ENCODE measurements at places on chromosomes 16 and 17.

- no peak for DNase-seq
Observed at GRCh38 chr16:10638101-10638500, 56.6 kb downstream of the TEKT5 start.

DNA sequence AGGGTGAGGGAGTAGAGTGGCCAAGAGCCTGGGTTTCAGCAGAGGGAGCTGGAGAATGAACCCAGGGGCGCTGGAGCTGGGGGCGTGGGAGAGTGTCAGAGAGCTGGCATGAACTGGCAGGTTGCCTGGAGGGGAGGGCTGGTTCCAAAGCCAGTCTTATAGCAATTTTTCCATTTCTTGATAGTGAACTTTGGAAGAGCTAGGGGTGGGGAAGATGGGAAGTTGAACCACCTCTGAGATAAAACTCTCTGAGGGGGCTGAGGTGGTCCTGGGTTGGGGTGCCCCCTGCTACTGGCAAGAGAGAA, 36.9 kb downstream of the ADGRG5 start:
- DNase-seq = no peak

DNA sequence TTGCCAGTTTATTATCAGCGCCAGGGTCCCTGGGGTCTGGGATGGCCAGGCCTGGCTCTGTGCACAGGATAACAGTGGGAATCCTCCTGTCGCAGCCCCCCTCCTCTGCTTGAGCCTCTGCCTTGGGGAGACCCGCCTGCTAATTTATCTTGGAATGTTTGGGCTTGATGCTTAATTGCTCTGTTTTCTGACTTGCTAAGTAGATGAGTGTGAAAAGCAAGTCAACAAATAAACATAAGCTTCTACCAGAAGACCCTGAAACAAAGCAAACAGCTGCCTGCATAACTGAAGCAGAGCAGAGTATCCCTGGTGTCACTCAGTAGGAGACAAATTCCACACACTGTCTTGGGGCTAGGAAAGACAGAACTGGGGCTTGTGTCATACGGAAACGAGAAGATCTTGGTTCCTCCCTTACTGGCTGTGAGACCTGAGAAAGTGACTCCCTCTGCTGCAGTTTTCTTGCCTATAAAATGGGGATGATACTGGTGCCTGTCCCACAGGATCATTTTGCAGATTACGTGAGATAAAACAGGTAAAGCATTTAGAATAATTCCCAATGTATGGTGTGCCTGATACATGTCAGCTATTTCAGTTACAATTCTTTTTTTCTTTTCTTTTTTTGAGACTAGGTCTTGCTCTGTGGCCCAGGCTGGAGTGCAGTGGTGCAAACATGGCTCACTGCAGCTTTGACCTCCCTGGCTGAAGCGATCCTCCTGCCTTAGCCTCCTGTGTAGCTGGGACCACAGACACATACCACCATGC, 44.8 kb upstream of the IRX3 start:
- DNase-seq = no peak

GRCh38 chr16:88743693-88744576, 37.6 kb downstream of the CTU2 start:
- peak; percentile 26 for DNase-seq

DNA sequence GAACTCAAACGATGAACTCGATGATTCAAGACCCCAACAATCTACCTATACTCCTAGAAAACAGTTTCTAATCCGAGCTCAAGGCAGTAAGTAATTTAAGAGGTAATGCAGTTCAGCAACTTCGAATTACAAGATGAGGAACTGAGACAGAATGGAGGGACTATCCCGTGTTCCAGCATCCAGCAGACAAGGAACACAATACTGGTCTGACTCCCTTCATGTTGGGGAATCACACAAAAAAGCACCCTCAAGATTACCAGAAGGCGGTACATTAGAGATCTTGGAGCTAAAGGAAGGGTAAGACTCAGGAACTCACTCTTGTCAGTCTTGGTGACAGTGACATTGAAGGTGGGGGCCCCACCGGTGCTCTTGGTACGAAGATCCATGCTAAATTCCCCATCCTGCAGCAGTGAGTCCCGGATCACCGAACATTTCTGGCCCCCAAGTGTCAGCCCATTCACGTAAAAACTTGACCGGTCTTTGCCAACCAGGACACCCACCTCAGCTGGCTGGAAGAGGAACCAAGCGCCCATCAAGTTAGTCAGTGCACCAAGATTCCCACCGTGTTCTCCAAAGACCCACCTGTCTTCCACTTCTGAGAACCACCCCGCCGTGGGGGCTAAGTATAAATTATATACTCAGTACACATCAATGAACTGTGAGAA, 1.9 kb downstream of the PFN1 start:
- DNase-seq = no peak

DNA sequence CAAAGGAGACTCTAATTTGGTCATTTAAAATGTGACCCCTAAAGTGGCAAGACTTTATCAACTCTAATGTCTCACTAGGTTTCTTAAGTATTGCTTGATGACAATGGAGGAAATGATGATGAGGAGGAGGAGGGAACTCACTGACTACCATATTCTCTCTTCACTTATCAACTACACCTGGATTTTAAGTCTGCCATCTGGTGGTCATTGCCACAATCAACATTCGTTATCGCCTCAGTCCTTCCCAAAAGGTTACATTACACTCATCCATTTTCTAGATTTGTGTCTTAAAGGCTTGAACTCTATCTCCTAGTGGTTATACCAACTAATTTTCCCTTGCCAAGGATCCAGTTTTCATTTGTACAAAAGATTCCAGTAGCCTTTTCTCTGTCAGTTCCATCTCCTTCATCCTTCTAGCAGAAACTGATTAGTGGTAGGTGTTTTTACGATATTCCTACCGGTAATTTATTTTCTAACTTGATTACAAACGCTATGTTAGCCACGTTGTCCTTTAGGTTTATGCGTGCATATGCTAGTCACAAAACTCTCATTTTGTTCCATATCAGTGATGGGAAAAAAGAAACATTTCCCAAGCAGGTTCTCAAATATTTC, 114.6 kb upstream of the NOG start:
- peak; percentile 25 for DNase-seq

DNA sequence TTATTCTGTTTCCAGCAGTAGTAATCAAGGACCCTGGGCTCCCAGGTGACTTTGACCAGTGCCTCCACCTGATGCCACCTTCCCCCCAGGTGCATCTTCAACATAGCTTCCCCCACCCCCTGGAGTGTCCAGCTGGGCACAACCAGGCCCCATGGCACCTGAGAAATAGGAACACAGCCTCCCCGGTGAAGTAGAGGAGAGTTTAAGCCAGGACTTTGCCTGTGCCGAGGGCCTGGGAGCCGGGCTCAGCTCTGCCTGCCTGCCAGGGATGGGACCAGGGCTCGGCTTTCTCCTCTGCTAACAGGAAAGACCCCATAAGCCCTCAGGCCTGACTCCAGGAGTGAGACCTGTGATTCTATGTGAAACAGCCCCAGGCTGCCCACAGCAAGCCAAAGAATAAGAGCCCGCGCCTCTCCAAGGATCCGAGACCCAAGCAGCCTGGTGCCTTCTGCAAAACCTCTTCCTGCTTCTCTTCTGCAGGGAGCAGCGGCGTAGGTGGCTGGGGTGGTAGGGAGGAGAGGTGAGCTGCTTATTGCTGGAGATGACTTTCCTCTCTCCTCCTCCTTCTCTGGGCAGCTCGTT, 16.4 kb upstream of the RBFOX3 start:
- no peak for DNase-seq

- no peak for DNase-seq
Observed at GRCh38 chr17:82595893-82596292, 52.4 kb downstream of the WDR45B start.

- DNase-seq = no peak
Observed at GRCh38 chr17:16942141-16943031, 29.5 kb downstream of the TNFRSF13B start.
